ENCODE measurements at places on chromosomes 3 and 15.
A peak's percentile ranks its signal among the peaks of the same experiment; 100 is the strongest.

GRCh38 chr3:87173071-87173470, 54.0 kb upstream of the CHMP2B start:
- no peak for DNase-seq

- no peak for DNase-seq
Measured at GRCh38 chr15:88334436-88334835, 77.9 kb upstream of the NTRK3 start.

GRCh38 chr3:46214751-46215352, 6.7 kb upstream of the CCR1 start:
- DNase-seq = no peak

DNA sequence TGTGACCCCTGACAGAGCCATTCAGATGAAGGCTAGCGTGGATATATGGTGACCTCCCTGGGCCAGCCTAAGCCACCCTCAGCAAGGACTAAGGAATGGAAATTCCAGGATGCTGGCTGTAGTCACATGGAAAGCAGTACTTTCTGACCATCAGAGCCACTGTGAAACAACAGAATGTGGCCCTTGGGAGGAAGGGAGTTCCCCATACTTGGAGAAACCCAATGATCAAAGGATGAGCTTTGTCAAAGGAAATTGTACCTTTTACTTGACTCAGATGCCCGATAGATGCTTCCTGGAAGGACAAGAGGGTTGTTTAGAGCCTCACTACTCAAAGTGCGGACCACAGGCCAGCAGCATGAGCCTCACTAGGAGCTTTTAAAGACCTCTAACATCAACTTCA, 484.5 kb upstream of the PROK2 start:
- DNase-seq = no peak

DNA sequence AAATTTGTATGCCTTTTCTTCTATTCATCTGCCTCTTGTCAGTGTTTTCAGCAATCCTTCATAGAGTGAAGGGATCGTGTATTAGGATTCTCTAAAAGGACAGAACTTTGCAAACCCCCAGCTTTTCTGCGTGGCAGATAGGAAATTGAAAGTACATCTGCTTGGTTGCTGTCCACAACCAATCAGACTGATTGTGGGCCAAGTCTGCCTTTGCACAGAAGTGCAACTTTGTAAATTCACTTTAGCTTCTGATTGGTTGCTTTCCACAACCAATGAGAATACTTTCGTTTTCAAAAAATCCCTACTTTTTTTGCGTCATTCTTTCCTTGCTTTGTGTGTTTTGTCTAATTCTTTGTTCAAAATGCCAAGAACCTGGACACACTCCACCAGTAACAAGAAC, 847.4 kb downstream of the FHIT start:
- no peak for DNase-seq

- peak; percentile 47 for DNase-seq
Measured at GRCh38 chr3:46979958-46980497, 562 bp downstream of the NBEAL2 start.

DNA sequence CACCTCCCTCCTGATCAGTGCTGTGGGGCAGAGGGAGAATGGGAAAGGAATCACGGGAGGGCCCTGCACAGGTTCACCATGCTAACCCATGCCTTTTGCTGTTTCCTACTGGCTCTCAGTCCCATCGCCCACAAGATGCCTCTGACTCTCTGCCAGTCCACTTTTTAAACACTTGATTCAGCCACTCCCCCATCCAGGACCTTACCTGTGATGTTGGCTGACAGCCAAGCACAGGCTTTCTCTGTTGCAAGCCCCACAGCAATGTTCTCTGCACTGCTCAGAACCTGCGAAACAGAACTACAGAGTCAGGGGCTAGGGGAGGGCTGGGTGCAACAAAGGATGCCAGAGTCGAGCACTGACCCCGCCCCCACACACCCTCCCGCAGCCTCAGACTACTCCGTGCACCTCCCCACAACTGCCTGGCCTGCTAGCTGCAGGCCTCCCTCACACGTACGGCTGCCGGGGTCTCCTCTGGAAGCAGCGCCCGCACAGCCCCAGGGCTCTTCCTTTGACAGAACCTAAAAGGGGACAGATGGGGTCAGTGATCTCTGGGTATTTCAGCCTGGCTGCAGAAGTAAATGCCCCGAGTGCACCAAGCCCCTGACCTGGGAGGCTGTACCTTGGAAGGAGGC, 9.1 kb downstream of the CDAN1 start:
- DNase-seq = peak; percentile 28

DNA sequence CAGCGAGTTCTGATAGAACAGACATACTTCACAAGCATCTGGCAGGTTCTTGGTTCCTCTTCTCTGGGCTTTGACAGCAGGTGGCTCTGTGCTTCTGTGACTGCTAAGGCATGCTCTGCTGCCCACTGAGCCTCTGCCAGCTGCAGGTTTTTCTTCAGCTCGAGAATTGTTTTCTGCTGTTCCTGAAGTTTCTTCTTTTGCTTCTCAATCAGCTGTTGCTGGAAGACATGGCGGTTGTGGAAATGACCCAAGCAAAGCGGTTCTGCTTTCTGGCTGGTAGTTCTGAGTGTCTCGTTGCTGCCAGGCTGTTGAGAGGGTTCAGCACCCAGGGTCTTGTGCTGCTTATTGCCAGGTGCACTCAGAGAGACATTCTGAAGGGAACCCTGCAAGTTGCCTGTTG, 50.8 kb downstream of the CCDC191 start:
- no peak for DNase-seq

DNA sequence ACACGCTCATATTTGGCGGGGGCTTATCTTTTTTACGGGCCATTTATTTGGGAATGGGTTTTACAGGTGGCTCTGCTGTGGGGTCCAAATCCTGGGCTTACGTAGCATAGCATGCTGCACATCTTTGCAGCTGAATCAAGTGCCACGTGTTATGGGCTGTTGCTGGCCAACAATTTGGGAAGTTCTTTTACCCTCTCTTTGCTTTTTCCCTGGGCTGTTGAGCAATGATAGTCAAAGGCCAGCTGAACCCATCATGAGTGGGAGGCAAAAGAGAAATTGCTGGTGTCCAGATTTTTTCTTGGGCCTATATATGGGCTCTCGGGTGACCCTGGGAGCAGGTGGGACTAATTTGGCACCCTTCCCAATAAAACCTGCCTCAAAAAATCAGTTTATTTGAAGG, 209.3 kb upstream of the SATB1 start:
- DNase-seq = no peak

GRCh38 chr15:41810651-41811431, 17.1 kb upstream of the JMJD7 start:
- no peak for DNase-seq

Measured in GM13976 (cell line).